ENCODE measurements at places on chromosomes 7 and 10.
A peak's percentile ranks its signal among the peaks of the same experiment; 100 is the strongest.

DNA sequence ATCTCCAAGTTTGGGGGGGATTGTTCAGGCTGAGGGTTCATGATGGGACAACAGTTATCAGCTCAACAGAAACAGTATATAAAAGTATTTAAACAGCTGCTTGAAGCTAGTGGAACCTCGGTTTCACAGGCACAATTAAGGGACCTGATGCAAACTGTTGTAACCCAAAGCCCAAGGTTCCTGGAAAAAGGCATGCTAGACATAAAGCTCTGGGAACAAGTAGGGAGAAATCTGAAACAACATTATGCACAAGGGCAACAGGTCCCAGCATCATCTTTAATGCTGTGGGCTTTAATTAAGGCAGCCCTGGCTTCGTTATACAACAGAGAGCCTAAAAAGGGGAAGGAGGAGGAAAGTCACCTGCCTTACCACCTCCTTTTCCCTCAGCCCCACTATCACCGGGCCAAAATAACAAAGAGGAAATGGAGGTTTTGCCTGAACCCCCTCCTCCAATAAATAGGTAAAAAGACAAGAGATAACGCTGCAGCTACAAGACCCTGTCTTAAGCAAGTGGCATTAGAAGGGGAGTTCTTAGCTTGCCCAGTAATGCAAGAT lies 83.2 kb upstream of the GPR22 start:
- DNase-seq = no peak

DNA sequence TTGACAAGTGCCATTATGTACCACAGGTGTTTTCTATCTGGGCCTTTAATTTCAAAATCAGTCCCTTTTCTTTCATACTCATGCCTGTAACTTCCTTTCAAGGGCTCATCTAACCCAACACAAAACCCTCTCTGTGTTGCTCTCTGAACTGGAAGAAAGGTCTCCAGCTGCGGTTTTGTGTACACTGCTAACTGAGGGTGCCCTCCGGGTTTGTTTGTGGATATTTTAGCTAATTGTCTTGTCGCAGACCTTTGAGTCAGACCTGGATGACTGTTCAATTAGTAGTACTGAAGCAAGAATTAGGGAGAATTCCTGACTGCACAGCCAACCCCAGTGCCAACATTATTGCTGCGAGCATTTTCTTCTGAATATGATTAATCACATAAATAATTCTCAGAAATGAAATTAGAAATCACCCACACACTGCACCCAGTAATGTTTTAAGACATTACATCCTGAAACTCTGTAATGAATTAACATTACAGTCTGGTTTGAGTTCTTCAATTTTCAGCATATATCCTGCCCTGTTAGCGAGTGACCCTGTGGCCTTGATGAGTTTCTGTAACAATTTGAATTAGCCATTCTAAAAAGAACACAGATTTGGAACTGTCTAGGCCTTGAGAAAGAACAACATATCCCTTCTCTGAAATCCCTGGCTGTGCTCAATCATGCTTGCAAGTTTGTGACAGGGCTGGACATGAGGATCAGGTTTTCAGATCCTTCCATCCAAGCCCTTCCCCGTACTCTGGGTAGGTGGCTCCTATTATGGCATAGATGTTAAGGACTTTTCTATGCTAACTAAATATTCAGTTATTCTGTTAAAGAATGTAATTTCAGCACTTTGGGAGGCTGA lies 460.1 kb downstream of the PLXDC2 start:
- DNase-seq = no peak

DNA sequence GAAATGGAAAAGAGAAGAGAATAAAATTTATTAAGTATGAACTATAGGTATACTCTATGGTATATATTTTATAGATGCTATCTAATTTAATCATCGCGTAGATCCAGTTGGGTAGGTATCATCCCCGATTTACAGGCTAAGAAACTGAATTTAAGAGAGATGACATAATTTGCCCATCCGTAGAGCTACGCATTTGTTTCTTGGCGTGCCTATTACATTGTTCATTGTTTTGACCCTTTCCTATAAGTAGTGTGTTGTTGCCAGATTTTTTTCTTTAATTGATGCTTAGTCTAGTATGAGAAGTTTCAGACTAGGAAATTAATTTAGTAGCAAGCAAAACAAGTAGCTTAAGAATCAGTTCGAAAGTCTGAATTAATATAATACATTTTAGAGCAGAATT lies 205.7 kb upstream of the NPSR1 start:
- DNase-seq = no peak

- DNase-seq = peak; percentile 17
These were observed 32.7 kb downstream of the DNMBP start for GRCh38 chr10:99976886-99977665.

- no peak for DNase-seq
These were observed 79.1 kb upstream of the BTBD16 start for GRCh38 chr10:122191936-122192541.

GRCh38 chr7:142131439-142132185 lies 20.1 kb downstream of the MGAM2 start:
- no peak for DNase-seq

DNA sequence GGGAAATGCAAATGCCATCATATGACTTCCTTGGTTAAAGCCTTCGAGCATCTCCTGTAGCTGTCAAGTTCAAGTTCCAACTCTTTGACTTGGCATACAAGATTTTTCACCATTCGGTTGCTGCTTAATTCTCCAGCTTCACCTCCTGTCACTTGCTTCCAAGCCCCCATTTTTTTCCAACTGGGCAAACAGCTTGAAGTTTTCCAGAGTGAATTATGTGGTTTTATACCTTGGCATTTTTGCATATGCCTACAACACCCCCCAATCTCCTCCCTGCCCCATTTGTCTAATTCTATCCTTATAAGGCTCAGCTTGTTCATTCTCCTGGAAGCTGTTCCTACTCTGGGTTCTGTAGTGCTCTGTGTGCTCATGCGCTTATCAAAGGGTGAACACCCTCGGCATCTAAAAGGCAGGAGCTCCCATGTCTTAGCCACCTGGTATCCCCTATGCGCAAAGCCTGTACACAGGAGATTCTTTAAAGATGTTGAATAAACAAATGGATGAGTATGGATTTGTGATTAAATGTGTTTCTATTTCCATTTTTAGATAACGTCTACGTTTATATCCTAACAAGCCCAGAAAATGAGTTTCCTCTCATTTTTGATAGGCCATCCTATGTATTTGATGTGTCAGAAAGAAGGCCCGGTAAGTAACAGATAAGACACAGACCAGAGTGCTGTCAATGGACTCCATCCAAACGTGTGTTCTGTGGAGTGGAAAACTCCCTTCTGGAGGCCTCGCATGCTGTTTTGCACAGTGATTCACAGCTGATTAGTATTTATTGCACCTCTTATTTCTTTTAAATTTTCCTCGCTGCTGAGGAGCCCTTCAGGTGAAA lies 52.5 kb downstream of the CDHR3 start:
- DNase-seq = no peak

- DNase-seq = no peak
These were observed 31.7 kb upstream of the CYP26C1 start for GRCh38 chr10:93028883-93029282.

DNA sequence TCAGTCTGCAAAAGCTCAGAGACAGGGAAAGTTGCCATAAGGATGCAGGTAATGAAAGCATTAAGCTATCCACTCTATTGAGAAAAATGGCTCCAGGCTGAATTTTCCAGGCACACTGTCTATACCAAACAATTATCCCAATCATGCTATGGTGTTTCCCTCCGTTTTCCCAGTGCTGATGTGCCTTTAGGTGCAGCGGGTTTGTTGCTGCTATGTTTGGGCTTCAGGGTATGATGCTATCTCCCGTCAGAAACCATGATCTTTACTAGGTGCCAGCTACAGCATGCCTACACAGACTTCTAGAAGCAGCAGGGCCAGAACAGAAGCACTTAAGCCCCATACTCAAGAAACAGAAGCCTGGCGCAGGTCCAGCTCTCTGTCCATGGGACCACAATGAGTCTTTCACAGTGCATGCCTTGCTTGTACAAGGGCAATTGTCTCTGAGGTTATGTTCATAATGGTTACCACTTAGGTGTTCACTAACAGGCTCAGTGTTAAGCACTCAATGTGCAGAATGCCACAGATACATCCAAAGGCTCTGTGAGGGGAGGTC lies 19.4 kb downstream of the STEAP1B start:
- DNase-seq = no peak

DNA sequence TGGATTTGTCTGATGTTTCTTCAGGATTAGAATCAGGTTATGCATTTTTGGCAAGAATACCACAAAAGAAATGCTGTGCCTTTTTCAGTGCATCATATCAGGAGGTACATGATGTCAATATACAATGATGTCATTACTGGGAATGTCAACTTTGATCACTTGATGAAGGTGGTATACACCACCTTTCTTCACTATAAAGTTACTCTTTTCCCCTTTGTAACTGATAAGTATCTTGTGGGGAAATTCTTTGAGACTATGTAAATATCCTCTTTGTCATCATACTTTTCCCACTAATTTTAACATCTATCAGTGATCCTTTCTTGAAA lies 65.9 kb upstream of the TCF7L2 start:
- no peak for DNase-seq

GRCh38 chr10:112210666-112211065 lies 27.1 kb upstream of the GPAM start:
- no peak for DNase-seq

GRCh38 chr7:129824291-129825208 lies 128.2 kb downstream of the UBE2H start:
- DNase-seq = no peak

DNA sequence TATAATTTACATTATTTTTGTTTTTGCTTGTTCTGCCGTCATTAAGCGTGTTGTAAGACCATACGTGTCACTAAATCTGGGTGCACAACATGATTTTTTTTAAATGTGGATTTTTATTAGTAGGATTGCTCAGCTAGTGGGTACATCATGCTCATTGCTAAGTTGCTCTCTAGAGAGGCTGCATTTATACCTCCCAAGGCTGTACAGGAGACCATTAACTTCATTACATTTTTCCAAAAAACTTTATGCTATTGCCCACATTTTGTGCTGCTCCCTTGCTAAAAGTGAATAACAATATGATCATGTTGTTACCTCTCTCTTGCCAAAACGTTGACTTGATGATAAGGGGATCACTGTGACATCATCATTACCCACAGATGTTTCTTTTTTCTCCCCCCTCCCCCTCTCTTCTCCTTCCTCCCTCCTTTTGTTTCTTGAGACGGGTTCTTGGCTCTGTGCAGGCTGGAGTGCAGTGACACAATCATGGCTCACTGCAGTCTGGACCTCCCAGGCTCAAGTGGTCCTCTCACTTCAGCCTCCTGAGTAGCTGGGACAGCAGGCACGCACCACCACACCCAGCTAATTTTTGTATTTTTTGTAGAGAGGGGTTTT lies 65.1 kb downstream of the BMPR1A start:
- DNase-seq = no peak

- DNase-seq = no peak
These were observed 1.4 kb upstream of the IL6 start for GRCh38 chr7:22725585-22725984.

GRCh38 chr10:62000726-62001125 lies 99.2 kb downstream of the ARID5B start:
- DNase-seq = no peak

- DNase-seq = no peak
These were observed 24.8 kb downstream of the DUSP5 start for GRCh38 chr10:110522365-110522988.

DNA sequence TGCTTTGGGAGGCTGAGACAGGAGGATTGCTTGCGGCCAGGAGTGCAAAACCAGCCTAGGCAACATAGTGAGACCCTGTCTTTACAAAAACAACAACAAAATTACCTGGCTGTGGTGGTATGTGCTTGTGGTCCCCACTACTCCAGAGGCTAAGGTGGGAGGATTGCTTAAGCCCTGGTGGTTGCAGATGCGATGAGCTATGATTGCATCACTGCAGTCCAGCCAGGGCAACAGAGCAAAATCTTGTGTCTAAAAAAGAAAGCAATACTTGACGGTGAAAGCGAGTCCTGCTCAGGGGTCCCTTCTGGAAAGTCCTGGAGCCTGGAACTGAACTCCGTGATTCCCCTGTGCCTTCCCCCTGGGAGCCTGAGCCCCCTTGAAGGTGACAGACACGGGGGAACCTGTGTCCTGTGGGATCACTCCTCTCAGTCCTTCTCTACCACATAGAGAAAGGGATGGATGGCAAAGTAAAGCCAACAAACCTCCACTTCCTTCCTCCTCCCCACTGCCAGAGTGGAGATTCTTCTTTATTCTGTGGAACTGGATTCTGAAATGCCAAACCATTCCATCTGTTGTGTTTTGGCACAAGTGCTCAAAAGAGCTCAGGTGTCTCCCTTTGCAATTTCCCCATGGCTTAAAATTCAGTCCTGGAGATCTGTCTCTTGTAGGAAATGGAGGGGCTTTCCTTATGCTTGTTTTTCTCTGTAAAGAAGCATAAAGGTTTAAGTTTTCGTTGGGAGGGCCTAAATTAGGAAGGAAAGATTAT lies 50.6 kb downstream of the KIAA1217 start:
- no peak for DNase-seq

DNA sequence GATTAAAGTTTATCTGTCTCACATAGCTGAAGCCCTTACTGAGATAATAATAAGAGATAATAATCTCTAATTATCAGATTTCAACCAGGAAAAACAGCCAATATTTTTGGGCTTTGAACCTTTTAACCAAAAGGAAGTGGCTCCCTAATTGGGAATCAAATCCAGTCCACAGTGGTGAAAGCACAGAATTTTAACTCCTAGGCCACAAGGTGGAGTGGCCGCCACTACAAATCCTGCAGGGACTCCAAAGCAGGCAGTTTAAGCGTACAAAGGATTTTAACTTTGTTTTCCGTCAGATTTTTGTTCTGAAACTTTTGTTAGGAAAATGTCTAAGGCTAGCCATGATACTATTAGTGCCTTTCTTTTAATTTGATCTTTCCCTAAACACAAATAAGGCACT lies 99.6 kb upstream of the CCNY start:
- DNase-seq = no peak

GRCh38 chr10:68053553-68053952 lies 21.5 kb downstream of the HERC4 start:
- DNase-seq = no peak

DNA sequence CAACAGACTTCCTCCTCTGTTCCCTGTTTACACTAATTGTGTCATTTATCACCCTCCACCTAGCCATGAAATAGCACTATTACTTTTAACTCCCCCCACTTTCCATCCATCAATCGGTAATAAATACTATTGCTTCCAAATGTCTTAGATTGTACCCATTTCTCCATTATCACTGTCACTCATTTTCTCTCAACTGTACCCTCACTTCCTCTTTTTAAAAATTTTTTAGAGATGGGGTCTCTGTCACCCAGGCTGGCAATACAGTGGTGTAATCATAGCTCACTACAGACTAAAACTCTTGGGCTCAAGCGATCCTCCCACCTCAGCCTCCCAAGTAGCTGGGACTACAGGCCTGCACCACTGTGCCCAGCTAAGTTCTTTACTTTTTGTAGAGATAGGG lies 123.5 kb upstream of the EGR2 start:
- no peak for DNase-seq

DNA sequence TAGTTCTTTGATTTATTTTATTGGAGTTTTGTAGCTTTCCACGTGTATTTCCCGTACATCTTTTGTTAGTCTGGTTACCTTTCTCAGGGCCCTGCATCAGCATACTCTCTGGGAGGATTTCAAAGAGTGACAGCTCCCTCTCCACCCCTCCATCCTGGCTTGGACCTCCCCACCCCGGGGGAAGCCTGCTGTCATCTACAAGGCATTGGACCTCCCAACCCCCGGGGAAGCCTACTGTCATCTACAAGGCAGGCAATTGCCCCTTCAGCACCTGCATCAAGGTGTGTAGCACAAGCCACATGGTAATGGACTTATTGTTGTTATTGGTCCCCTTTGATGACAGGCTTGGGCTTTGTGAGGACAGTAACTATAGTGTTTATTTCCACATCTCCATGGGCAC lies 390.1 kb downstream of the TCERG1L start:
- DNase-seq = no peak

All from CD14-positive monocyte (primary cell).